ENCODE measurements at places on chromosomes 12 and 14. TPM values are rescaled to one million over a fixed set of nuclear protein-coding genes. Genes with fewer than 3 reads are reported as not detected.

GRCh38 chr12:50992819-50993218 is 33.4 kb downstream of the SLC11A2 start:
- DNase-seq: no peak

DNA sequence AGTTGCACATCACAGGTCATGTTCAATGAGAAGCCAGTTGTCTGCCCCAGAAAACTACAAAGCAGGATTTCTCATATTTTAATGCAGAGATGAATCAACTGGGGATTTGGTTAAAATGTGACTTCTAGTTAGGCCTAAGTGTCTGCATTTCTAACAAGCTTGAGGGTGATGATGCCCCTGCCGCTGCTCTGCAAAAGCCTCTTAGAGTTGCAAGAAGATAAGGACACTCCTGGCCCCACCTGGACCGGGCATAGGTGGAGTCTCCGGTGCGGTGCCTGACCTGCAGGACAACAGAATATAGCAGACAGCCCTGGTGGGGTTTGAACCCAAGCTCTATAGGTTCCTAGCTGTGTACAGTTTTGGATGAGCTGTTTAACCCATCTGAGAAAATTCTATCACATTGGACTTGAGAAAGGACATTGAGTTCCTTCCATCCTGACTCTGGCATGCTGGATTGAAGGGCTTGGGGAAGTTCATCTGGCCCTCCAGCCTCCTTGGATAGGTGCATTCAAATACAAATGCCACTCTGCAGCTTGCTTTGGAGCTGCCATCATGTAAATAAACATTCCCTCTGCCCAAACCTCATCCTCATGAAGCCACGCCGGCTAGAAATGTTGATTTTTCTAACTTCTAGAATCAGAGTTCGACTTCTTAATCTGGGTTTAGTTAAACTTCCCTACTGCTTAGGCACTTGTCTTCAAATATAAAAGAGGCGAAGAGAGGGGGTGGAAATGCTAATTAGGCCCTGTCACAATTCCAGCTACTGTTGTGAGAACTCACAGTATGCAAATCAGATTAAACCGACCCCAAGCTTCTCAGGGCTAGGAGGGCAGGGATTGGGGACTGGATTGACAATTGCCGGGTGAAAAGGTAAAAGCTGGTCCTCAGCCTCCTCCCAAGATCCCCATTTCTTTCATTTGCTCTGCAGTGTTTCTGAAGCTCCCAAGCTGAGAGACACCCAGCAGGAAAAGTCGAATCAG is 1225.6 kb downstream of the VRK1 start:
- no peak for DNase-seq

DNA sequence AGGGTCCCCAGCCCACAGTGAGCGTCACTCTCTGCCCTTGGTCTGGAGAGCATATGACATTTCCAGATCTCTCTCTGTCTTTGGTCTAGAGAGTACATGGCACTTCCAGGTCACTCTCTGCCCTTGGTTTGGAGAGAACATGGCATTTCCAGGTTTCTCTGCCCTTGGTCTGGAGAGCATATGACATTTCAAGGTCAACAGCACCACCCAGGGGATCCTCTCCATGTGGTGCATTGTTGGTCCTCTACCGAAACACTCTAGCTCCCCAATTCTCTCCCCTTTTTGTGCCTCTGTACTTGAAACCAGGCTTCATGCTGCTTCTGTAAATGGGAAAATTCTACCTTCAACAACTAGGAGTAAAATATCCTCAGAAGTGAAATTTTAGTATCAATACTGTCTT is 399.4 kb downstream of the NELL2 start:
- DNase-seq: no peak

GRCh38 chr14:105411017-105411941 is 8.3 kb upstream of the MTA1 start:
- peak; percentile 75 for DNase-seq

GRCh38 chr14:68781161-68782021 is 11.5 kb downstream of the ZFP36L1 start:
- DNase-seq: no peak

DNA sequence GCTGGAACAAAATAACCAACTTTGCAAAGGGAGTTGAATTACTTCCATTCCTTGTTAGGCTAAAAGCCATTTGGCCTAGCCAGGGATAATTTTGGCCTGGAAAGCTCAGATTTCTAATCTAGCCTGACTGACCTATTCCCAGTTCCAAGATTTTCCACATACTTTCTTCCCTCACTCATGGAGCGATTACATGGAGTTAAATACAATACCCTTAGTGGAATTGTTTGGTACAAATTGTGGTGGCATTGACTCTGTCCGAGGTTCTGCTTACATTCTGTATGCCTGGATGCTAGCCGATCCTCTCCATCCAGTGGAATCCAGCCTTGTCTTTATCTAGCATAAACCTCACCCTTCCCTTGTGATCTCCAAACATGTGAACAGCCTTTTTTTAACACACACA is 965.1 kb downstream of the DIO2 start:
- no peak for DNase-seq

- no peak for DNase-seq
These were observed 4.4 kb upstream of the EIF5 start for GRCh38 chr14:103329401-103330347.

- DNase-seq: no peak
These were observed 170.6 kb upstream of the CCDC196 start for GRCh38 chr14:66315548-66315947.

DNA sequence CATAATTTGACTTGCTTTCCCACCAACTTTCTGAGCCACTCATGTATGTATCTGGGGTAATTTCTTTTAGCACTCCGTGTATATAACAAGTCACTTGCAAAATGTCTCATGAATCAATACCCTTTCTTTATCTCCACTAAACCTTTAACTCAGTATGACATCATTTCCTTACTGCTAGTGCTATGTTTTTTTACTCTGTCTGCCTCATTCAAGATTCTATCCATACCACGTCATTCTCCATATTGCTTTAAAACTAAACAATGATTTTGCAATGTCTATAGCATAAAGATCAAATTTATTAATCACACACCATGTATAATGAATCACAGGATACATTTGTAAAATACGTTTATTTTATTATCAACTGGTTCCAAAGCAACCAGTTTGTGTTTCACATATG is 178.2 kb downstream of the PIK3C2G start:
- DNase-seq: no peak

GRCh38 chr14:33916663-33917565 is 34.0 kb downstream of the EGLN3 start:
- DNase-seq: no peak

- DNase-seq: no peak
These were observed 20.2 kb downstream of the VPS37B start for GRCh38 chr12:122875590-122876220.

DNA sequence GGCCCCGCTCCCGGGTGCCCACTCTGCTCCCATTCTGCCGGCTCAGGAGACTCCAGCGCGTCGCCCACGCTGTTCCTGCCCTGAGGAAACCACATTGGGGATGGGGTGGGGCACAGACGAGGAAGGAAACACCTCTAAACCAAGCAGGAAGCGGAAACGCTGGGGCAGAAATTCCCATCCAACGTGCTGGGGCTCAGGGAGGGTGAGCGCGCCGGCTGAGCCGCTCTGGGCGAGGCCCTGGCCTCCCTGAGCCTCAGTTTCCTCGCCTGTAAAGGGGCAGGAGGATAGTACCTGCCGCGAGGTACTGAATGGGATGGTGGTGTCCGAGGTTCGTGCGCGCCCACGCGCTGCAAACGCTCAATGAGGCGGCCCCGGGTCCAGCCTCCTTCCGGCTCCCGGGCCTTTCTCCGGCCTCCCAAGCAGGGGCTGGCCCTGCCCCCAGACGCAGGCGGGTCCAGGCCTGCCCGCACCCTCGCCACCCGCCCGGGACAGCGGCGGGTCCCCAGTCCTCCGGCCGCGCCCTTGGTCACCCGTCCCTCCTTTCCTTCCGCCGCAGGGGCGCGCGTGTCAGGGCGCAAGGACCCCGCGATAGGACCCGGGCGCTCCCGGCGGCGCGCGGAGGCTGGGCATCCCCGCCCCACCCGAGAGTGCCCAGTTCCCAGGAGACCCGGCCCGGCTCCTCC is 673 bp downstream of the BEGAIN start:
- DNase-seq: peak; percentile 66

GRCh38 chr14:96424109-96424989 is 32.4 kb downstream of the AK7 start:
- DNase-seq: no peak

DNA sequence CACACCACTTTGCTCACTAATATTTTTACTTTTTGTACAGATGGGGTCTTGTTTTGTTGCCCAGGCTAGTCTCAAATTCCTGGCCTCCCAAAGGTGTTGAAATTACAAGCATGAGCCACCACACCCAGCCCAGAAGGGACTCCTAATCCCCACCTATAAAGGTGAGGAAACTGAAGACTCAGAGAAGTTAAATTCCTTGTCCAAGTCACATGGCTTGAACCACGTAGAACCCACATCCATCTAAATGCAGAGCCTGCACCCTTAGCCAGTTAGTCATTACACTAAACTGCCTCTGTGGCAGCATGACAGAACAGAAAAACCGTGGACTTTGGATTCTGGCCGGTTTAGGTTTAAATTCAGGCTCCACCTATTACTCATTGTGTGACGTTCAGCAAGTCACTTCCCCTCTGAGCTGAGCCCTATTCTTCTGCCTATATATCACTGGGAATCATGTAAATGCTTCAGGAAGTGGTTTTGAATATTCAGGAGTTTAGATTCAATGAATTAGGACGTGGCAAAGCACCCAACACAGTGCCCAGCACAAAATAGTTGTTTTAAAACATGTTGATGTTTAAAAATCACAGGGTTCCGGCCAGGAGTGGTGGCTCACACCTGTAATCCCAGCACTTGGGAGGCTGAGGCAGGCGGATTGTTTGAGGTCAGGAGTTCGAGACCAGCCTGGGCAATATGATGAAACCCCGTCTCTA is 3.0 kb upstream of the CORO1C start:
- DNase-seq: no peak

GRCh38 chr12:49092816-49093406 is 1.7 kb downstream of the DHH start:
- no peak for DNase-seq

- peak; percentile 48 for DNase-seq
These were observed 10.2 kb upstream of the KRT5 start for GRCh38 chr12:52530366-52530765.

DNA sequence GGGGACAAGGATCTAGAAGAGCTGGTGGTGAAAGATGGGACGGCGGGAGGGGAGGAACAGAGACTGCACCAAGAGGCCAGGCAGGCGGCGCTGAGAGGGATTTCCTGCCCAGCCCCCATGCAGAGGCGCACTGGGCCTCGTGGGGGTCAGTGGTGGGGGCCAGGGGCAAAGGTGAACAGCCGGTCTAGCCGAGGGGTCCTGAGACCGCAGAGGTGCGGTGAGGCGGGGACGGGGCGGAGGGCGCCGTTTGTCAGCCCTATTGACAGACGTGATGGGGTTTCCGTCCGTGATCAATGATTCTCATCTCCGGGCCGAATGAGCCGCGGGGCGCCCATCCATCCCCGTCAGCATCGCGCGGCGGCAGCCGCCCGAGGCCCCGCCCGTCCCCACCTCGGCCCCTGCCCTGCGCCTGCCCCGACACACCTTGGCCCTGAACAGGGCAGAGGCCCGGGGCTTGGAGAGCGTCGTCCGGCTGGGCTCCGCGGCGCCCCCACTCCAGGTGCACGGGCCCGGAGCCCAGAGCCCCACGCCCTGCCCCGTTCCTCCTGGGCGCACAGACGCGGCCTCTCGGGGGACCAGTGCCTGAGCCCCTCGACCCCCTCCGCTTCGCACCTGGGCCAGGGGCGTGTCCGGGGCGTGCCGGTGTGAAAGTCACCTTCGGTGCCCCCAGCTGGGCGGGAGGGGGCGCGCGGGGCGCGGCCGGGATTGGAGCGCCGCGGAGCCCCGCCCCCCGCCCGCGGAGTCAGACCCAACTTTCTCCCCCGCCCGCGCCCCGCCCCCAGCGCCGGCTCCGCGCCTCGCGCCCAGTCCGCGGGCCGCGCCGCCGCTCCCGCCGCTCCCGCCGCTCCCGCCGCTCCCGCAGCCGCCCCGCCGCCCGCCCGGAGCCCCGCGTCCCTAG is at the start of gene NXPH4:
NXPH4 (plus strand) TSS at position 781 of the 898 bp plus-strand sequence. CDS start 176 bp downstream, outside the sequence.
- no peak for DNase-seq

- DNase-seq: no peak
These were observed 43.4 kb upstream of the AMN start for GRCh38 chr14:102878970-102879460.

DNA sequence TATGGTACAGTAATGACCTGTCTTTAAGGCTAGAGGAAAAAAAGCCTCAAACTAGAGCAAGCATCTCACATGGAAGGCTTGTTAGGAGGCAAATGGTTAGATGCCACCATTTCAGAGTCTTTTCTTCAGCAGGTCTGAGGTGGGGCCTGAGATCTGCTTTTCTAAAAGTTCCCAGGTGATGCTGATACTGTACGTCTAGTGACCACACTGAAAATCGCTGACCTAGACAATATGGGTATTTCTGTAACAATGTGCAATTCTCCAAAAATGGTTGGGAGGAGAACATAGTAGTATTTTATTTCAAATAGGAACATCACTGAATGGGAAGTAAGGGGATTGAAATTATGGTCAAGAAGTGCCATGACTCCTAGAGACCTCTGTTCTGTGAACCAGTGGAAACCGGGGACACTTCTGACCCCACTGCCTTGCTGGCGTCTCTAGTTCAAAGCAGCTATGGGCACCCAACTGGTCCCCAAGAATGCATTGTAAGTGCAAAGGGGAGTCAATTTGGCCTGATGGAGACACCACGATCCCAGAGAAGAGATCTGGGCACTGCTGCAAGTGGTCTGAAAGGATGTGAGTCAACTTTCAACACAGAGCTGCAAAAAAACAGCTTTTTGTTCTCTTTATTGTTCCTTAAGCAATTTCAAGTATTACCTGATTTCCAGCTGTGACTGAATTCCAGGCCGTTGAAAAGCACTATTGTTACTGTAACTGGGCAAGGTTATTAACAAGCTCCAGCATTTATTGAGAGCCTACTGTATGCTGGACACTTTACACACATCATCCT is 54.4 kb upstream of the PLEKHG7 start:
- no peak for DNase-seq

GRCh38 chr14:53226553-53226952 is 73.4 kb upstream of the DDHD1 start:
- DNase-seq: no peak

The TOMM20L gene
- total RNA-seq: not detected

The ANKS1B gene
- total RNA-seq: 5.3 TPM

The OR6C2 gene
- not detected for total RNA-seq

The ISCA2 gene
- total RNA-seq: 21.4 TPM

The RIMKLB gene
- 32.0 TPM for total RNA-seq

The CEBPE gene
- not detected for total RNA-seq

The UNC79 gene
- total RNA-seq: 0.09 TPM

The LALBA gene
- not detected for total RNA-seq

The PTPRR gene
- 5.1 TPM for total RNA-seq

The KCNH5 gene
- total RNA-seq: 0.29 TPM

The INSM2 gene
- total RNA-seq: not detected

The HOXC6 gene
- 1.4 TPM for total RNA-seq

The KCNC2 gene
- not detected for total RNA-seq
